ENCODE measurements at places on chromosomes 4 and X.

DNA sequence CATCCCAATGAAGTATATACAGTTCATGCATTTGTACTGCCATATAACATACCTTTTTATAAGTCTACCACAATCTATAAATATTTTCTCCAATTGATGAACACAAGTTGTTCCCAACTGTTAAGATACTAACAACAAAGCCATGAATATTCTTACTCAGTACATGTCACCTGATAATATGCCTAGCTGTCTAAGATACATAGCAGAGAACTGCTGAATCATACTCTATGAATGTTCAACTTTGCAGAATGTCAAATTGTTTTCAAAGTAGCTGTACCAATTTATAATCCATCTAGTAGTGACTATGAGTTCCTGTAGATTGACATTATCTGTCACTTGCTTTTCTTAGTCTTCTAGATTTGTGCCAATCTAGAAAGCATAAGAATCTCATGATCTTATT, 84.9 kb downstream of the RAB28 start:
- DNase-seq: no peak

DNA sequence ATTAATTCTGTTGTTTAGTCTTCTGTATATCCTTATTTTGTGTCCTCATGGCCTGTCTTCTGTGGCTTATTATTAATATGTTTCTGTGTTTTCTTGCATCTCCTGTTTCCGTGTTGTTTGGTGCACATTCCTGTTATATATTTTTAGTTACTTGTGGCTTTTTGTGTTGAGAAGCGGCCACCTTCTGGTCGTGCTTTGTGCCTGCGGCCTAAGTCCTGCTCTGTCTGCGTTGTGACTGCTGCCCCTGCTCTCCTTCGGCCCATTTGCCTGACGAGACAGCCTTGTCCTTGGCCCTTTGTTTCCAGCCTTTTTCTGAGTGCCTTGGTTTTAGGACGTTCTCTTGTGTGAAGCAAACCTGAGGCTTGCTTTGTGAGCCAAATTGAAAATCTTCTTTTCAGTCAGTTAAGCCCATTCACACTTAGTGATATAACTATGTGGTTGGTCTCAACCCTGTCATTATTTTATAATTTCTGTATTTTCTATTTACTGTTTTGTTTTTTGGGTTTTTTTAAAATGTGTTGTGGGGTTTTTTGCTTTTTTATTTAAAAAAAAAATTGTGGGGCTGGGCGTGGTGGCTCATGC, 43.8 kb downstream of the TNIP2 start:
- DNase-seq: no peak

DNA sequence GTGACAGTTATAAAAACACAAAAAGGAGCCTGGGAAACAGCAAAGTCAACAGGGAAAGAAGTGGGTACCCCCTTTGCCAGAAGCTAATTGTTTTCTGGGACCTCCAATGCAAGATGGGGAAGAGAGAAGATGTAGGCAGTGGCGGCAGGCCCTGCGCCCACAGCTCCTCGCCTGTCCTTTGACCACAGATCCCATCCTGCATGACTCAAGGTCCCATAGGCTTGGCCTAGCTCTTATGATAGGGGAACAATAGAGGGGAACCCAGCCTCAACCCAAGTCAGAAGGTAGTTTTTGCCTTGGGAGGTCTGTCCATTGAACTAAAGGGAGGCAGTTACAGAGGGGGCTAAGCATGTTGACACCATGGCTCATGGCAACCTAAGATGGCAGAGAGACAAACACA, 14.2 kb downstream of the ZMYM3 start:
- no peak for DNase-seq

- no peak for DNase-seq
Observed at GRCh38 chr4:120960656-120961267, 38.2 kb upstream of the PRDM5 start.

- no peak for DNase-seq
Observed at GRCh38 chrX:77510007-77510406, 62.8 kb downstream of the FGF16 start.

GRCh38 chr4:5956285-5957021, 61.8 kb downstream of the C4orf50 start:
- DNase-seq: no peak
